ENCODE measurements at places on chromosomes 2 and 18.
A peak's percentile ranks its signal among the peaks of the same experiment; 100 is the strongest.

GRCh38 chr18:23641143-23641720, 21.5 kb downstream of the ANKRD29 start:
- no peak for DNase-seq

GRCh38 chr2:191086706-191087105, 64.1 kb downstream of the STAT4 start:
- DNase-seq = no peak

- DNase-seq = no peak
These were observed 58.3 kb downstream of the SEPTIN10 start for GRCh38 chr2:109555346-109555900.

DNA sequence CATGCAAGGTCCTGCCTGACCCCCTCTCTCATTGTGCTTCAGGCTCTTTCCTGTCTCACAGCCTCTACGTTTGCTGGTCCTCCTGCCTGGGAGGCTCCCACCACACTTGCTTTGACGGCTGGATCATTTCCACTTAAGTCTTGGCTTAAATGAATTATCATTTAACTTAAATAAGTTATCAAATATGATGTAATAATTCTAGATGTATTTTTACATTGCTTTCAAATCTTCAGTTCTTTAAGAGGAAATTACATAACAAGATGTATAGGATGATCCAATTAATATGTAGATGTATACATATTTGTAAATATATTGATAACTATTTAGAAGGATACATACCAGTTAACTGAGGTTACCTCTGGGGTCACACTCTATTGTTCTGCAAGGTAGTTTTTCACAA, 102.6 kb upstream of the SP3 start:
- DNase-seq = no peak

- no peak for DNase-seq
These were observed 2.7 kb upstream of the HSBP1L1 start for GRCh38 chr18:79961527-79962291.

DNA sequence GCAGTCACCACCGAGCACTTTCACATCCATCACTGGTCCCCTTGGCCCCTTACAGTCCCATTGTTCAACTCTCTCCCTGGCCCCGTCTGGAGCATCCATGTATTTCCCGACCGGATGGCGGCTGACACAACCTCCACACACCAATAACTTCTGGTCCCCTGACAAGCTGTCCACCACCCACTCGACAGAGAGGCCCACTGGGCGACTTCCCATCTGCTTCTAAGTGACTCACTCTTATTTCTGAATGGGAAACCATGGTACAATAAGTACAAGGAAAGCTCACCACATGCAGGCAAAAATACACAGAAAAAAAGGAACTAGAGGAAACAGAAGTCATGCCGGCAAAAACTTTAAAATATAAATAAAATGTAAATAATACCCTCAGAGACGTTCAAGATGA, 82.9 kb upstream of the RAB12 start:
- no peak for DNase-seq

DNA sequence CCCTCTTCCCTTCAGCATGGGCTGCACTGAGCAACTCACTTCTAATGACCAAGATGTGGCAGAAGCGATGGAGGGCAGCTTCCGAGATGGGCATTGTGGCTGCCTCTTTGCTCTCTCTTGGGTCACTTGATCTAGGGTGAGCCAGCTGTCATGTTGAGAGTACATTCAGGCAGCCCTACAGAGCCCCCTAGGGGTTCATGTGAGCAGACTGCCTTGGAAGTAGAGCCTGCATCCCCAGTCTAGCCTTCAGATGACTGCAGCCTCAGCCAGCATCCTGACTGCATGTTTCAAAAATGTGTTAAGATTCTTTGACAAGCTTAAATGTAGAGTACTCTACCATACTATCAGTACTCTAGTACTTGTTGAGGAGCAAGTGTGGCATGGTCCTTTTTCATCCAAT, 143.9 kb downstream of the NCK2 start:
- DNase-seq = no peak

DNA sequence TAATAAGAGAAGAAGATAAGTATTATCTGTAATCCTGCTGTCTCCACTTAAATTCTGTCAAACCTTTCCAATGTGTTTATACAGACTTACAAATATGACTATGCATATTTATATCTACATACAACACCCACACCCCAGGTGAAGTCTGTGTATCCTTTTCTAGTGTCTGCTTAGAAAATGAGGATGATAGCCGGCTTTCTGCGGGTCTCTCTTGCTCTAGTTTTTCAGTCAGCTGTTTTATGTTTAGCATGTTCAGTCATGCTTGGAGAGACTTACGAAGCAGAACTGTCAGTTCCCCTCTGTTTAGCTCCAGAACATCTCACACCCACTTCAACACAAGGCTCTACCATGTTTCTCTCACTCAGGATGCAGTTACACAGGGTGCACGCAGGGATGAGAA, 137.3 kb upstream of the NFATC1 start:
- no peak for DNase-seq

DNA sequence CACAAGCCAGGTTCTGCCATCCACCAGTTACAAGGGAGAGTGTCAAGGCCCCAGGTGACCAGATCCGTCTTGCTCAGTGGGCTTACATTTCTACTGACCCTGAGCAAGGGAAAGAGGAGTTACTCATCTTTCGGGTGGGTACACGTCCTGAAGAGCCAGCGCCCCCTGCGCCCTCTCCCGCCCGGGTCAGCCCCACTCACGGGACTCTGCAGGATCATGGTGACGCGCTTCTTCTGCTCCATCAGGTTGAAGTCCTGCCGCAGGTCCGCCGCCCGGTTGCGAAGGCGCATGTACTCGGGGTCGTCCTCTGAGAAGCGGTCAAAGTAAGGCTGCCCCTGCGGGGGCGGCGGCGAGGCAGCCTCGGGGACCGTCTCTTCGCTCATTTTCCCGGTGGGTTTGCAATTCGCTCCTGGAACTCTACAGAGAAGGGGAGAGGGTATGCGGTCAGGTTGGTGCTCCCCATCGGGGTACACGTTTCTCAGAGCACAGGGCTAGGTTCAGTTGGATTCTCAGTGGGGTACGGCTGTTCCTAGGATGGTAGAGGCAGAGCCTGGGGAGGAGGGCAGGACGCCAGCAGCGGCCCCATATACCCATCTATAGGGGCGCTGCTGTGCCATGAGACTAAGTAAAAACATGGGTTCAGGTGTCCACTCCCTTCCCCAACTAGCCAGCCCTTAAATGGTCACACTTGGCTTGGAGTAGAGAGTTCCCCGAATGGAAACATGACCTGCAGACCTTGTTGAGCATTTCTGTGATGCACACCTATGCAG, 61.8 kb downstream of the ADD2 start:
- no peak for DNase-seq

GRCh38 chr2:158269143-158269542, 167.5 kb downstream of the UPP2 start:
- peak; percentile 20 for DNase-seq

DNA sequence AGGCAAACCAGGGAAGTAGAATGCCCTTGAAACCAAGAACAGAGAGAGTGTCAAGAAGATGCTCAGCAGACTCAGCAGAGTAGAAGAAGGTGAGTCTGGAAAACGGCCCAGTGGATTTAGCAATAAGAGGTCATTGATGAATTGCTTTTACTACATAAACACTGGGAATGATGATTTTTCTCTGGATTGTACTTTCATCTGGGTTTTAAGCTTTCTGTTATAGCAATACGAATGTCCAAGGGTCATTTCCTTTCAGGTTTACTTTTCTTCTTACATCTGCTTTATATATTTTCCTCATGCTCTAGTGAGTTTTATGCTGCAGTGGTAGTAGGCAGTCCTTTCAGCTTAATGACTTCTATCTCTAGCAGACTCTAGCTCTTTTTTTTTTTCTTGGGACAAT, 16.9 kb downstream of the EML6 start:
- DNase-seq = no peak

DNA sequence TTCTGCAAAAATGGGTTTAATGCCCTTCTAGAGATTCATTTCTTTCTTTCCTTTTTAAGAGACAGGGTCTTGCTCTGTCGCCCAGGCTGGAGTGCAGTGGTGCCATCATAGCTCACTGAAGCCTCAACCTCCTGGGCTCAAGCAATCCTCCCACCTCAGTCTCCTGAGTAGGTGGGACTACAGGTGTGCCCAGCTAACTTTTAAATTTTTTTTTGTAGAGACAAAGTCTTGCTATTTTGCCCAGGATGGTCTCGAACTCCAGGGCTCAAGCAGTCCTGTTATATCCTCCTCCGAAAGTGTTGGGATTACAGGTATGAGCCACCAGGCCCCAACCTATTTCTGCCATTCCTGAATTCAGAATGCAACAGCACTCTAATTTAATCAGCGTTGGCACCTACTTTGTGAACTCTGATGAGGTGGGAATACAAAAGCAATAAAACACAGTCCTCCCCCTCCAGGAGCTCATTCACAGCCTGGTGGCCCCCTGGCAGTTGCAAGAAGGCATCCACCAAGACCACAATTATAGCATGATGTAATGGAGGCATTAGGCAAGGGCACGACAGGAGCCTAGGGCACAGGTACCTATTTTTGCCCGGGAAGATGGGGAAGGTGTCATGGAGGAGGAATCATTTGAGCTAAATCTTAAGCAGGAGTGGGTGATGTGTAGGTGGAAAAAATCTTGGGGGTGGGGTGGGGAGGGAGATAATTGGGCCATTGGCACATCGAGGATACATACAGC, 5.1 kb downstream of the RHOB start:
- DNase-seq = no peak

DNA sequence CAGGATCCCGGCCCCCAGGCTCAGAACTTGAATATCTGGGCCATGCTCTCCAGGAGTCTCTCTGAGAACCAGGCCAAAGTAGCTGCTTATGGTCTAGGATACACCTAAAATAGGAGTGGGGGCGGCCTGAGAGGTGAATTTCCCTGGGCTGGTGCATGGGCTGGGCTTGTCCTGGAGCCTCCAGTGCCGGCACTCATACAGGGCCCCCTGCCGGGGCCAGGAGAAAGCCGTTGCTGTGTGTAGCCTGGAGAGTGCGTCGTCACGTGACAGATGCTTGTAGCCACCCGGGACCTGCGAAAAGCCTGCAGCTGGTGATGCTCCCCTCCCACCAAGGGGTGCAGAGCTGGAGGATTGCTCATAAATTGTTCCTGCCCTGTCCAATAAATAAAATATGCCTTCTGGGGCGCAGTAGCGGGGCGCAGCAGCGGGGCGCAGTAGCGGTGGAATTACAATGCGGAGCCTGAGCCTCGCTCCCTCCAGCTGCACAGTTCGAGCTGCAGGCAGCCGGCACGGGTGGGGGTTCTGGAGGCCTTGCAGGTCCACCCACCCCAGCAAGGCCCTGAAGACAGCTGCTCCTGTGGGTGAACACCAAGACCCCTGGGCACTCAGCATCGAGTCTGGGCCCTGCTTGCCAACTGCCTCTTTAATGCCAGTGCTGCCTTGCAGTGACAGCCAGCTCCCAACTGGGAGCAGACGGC, 289.9 kb downstream of the NDUFA10 start:
- DNase-seq = no peak

- DNase-seq = no peak
These were observed 36.7 kb upstream of the MAPK4 start for GRCh38 chr18:50523165-50523564.

DNA sequence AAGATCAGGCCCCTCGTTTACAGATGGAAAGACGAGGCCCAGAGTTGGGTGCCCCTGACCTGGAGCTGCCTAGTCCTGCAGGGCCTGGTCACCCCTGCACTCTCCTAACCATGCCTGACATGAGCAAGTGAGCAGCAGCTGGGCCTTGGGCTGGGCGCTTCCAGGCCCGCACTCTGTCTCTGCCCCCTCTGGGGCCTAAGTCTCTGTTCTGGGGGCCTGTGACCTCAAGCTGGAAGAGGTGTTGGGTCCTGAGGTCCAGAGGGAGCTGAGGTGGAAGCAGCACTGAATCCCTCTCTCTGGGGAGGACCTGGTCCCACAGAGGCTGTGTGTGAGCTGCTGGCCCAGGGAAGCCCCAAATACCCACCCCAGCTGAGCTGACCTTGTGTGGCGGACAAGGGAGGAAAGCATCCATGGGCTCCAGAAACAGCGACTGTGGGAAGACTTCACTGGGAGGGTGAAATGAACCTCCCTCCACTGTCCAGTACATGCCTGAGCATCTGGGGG, 46.1 kb upstream of the GPC1 start:
- DNase-seq = no peak

DNA sequence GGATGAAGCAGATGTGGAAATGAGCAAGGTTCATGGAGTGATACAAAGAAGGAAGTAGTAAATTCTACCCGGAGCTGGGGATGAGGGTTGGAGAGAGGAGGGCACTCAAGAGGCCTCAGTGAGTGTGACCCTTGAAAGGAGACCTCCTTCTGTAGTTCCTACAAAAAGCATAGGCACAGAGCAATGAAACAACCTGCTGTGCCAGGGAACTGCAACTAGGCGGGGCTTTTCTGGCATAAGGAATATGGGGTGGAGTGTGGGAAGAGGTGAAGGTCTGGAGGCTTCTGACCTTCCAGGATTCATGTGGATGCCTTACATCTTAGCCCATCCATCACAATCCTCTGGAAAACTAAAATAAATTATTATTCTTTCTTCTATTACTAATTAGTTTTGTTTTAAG, 25.5 kb upstream of the PGAP1 start:
- DNase-seq = no peak

DNA sequence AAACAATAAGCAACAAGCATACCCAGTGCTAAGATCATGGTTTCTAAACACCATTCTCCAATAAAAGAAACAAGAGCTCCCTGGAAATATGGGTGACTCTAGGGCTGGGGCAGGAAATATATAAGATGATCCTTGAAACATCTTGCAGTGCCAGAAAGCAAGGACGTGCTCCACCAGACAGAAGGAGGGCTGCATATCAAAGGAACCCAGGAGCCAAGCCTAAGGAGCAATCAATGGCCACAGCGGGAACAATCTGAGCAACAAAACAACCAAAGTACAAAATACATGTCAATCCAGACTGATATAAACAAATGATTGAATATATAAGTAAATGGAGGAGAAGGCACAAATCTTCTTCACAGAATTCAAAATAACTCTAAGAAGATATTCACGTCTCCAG, 10.1 kb downstream of the SPIRE1 start:
- DNase-seq = no peak

DNA sequence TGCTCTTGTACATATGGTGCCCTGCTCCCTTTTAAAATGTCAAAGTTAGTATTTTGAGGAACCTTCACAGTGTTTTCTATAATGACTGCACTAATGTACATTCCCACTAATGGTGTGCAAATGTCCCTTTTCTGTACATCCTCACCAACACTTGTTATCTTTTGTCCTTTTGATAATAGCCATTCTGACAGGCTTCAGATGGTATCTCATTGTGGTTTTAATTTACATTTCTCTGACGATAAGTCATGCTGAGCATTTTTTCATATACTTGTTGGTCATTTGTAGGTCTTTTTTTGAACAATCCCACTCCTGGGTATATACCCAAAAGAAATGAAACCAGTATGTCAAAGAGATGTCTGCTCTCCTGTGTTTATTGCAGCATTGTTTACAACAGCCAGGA, 268.3 kb downstream of the FBXO15 start:
- no peak for DNase-seq
